ENCODE measurements at places on chromosomes 5 and 9.

DNA sequence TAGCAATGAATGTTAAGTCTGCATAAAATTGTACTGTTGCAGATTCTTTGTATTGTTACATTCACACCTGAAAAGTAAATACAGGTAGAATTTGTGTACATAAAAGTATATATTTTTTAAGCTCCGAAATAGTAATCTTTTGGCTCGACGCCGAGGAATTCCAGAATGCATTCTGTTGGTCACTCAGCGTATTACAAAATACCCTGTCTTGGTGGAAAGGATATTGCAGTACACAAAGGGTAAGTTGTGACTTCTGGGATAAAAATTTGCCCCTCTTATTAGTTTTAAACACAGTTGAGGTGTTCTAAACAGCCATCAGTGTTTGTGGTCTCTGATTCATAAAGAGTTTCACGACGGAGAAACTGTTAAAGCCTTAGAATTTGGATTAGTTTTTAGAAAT lies 257.6 kb downstream of the ARHGEF28 start:
- DNase-seq: no peak

GRCh38 chr5:112653638-112654205 lies 84.0 kb upstream of the APC start:
- DNase-seq: no peak

DNA sequence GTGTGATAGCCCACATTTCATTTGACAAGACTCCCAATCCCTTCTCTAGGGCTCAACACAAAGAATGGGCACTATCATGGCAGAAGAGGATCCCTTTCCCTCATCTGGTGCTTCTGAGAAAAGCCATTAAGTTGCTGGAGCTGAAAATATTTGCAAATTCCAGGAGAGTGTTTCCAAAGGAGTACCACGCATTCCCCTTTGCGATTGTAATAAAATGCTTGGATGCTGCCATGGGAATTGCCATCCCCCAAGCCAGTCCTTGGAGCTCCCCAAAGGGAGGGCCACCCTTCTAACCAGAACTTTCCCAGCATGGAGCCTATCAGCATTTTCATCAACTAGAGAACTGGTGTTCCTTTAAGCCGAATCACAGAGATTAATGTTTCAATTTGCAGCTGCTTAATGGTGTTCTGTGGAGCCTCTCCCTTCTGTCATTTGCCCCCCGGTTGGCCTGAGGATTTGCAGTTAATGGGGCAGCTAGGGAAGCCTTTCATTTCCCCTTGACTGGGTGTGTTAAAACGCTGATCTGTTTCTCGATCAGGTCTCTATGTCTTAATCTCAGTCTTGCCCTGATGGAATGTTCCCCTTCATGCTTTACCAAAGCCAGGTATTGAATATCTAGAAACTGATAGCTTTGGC lies 133.0 kb downstream of the ENC1 start:
- DNase-seq: no peak

DNA sequence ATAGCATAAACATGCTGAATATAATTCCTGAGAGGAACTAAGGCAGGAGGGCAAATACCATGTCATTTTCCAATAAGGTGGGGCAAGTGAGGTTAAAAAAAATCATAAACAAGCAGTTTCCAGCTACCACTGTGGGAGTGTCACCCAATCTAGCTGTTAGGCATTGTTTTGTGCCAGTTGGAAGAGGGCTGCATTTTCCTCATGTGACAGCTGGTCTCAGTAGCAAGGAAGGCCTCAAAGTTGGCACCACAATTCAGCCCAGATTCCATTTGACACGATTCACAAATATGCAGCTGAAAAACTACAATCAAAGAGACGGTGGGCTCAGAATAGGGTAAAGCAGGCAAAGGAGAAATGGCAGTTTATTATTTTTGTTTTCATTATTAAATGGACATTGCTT lies 636.1 kb downstream of the KIF4B start:
- no peak for DNase-seq

GRCh38 chr9:124004593-124004992 lies 7.0 kb upstream of the LHX2 start:
- DNase-seq: no peak

DNA sequence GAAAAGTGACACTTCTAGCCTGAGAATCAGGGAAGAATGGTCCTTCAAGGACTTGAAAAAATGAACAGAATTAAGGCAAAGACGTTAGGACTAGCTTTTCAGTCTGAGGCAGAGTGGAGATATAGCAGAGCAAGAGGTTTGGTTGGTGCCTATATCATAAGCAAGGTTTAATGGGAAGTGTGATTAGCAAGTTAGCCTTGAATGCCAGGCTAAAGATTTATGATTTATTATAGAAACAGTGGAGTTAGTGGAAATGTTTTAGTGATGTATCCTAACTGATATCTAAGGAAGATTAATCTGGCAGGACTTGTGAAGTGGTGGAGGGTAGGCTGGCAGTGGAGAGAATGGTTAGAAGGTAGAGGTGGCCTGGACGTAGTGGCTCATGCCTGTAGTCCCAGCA lies 7.0 kb downstream of the F2RL2 start:
- DNase-seq: no peak

DNA sequence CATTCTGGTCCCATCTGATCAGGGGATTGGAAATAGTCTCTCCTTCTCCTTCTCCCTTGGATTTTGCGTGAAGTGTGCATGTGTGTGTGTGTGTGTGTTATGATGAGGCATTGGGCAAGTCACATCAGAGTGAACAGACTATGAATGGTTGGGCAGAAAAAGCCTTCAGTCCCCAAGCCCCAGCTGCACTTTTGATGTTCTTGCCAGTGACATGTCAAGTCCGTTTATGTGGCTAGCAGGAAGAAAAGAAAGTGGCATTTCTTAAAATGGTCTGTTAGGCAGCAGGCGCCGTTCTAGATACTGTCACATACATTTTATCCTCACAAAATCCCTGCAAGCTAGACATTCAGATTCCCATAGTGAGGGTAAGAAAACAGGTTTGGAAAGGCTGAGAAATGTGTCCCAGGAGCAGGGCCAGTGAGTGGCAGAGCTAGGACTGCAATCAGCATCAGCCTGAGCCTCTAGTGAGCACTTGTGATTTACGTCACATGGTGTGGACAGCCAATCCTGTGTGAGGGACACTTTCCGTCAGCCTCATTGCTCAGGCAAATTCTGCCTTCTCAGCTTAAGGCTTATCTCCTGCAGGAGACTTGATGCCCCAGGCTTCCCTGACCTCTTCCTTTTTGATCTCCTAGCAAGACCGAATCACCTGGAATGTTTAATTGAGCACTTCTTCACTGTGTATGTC lies 60.4 kb downstream of the GLRA1 start:
- no peak for DNase-seq

GRCh38 chr5:167968837-167969236 lies 322.6 kb upstream of the WWC1 start:
- no peak for DNase-seq

- no peak for DNase-seq
These were observed 3.5 kb downstream of the PAX5 start for GRCh38 chr9:37030611-37030939.

GRCh38 chr5:37811866-37812265 lies 28.0 kb downstream of the GDNF start:
- DNase-seq: no peak

GRCh38 chr9:94441796-94442195 lies 113.1 kb upstream of the PCAT7 start:
- DNase-seq: no peak

DNA sequence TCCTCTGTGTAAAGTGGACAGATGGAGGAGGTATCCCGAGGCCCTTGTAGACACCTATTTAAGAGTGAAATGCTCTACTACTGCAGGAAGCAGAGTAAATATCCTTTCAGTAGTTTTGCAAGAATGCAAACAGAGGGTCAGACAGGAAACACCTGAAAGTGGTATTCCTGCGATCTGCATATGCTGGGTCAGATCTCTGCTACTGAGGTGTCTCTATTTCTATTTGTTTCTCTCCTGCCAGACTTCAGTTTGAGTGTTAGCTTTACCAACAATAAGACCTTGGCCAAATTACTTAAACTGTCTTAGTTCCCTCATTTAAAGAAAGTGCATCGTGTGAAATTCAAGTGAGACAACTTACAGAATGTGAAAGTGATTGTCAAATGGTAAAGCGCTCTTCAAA lies 47.6 kb downstream of the JAKMIP2 start:
- DNase-seq: no peak

- no peak for DNase-seq
These were observed 793.1 kb downstream of the CDH9 start for GRCh38 chr5:26245321-26245720.

All from HL-60 (cell line).